Panc1 (cell line): ENCODE measurements at places on chromosomes 6 and 20.

- no peak overlapping the region for H3K27ac ChIP-seq
- H3K4me1 ChIP-seq: no peaks in the 10 kb centered on the region
- no peak overlapping the region for H3K4me3 ChIP-seq
- DNase-seq: no peak
- no peaks in the 10 kb centered on the region for H3K36me3 ChIP-seq
These were observed 148.0 kb downstream of the TTLL2 start for GRCh38 chr6:167472880-167473279.

- H3K27me3 ChIP-seq: no peaks in the 10 kb centered on the region
- H3K4me1 ChIP-seq: peaks cover 17% of the 10 kb centered on the region
- H3K27ac ChIP-seq: peak overlapping the region; percentile 84
- peak overlapping the region; percentile 99 for H3K4me3 ChIP-seq
- no peaks in the 10 kb centered on the region for H3K36me3 ChIP-seq
These were observed 16.6 kb upstream of the TRIM27 start for GRCh38 chr6:28940294-28940857.

- no peaks in the 10 kb centered on the region for H3K36me3 ChIP-seq
- H3K4me3 ChIP-seq: no peak overlapping the region
- no peak overlapping the region for H3K27ac ChIP-seq
- no peaks in the 10 kb centered on the region for H3K4me1 ChIP-seq
- no peak for DNase-seq
These were observed 72.6 kb upstream of the SLC4A11 start for GRCh38 chr20:3311623-3312022.

DNA sequence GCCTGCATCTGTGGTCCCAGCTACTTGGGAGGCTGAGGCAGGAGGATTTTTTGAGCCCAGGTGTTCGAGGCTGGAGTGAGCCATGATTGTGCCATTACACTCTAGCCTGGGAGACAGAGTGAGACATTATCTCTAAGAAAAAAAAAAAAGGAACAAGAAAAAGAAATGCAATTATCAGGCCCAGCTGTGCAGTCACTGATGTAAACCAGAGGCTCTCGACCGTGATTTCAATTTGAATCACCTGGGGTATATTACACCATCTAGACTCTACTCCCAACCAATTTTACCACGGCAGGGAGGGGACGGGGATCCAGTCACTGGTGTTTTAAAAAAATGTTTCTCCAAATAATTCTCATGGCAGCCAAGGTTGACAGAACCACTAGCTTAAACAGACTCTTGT lies 48.8 kb upstream of the NKX2-2 start:
- H3K36me3 ChIP-seq: no peaks in the 10 kb centered on the region
- DNase-seq: no peak
- H3K4me1 ChIP-seq: no peaks in the 10 kb centered on the region
- no peak overlapping the region for H3K27ac ChIP-seq
- H3K27me3 ChIP-seq: peaks cover 7% of the 10 kb centered on the region
- no peak overlapping the region for H3K4me3 ChIP-seq

DNA sequence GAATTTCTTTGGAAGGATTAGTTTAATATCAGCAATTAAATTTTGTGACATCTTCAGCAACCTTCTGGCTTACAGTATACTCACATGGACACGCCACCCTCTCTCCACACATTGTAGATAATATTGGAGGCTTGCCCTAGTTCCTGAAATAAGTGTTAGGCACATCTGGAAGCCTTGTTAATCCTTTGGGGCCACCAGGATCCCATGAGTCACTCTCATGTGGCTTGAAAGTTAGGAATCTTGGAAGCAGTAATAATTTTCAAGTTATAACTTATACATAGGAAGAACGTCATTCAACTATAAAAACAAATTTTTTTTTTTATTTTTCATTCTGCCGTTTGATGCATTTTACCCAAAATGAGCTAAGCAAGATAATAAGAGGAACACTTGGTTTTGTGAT lies 20.5 kb downstream of the LAMA4 start:
- no peaks in the 10 kb centered on the region for H3K27me3 ChIP-seq
- no peak overlapping the region for H3K27ac ChIP-seq
- H3K36me3 ChIP-seq: no peaks in the 10 kb centered on the region
- DNase-seq: no peak

GRCh38 chr20:24501764-24502556 lies 32.5 kb downstream of the SYNDIG1 start:
- H3K4me1 ChIP-seq: no peaks in the 10 kb centered on the region
- H3K27me3 ChIP-seq: peaks cover 15% of the 10 kb centered on the region
- no peak overlapping the region for H3K27ac ChIP-seq
- no peak overlapping the region for H3K4me3 ChIP-seq

DNA sequence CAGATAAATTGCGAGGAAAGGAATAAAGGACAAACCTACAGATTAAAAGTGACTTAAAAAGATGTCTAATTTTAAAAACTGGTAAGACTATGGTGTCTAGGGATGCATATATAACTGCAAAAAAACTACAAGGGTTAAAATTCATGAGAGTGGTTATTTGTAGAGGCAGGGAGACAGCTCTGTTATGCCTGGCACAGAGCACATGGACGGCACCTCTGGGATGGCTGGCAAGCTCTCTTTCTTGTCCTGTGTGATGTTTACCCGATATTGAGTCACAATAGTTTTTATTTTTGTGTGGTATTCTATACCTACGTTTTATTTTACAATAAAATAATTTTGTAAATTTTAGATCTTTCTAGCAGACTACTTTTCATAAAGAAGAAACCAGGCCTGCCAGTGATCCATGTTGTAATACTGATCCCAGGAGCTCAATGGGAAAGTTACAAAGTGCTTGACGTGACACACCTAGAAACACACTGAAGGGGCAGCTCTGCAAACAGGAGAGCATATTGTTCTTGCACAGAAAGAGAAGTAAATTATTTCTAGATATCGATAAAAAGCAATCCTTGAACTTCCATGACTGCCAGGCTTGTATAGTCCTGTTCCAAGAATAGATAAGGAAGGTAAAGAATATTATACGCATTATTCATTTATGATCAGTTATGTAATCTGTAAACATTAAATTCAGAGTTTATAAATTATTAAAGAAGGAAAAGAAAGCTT lies 290.0 kb downstream of the PTPRK start:
- DNase-seq: no peak
- H3K27me3 ChIP-seq: no peaks in the 10 kb centered on the region
- H3K36me3 ChIP-seq: no peaks in the 10 kb centered on the region; the same call in 1 of the 2 replicates
- H3K4me3 ChIP-seq: no peak overlapping the region
